ENCODE measurements at places on chromosomes 2 and 18. TPM values are rescaled to one million over a fixed set of nuclear protein-coding genes. Genes with fewer than 3 reads are reported as not detected.

TSPYL6 gene
- total RNA-seq = 0.04 TPM

C1GALT1C1L gene
- 2.2 TPM for total RNA-seq

GAREM1 gene
- total RNA-seq = 7.4 TPM

SLC9A4 gene
- 0.04 TPM for total RNA-seq

PAX8 gene
- total RNA-seq = 0.44 TPM

- DNase-seq = peak; percentile 51
Observed at GRCh38 chr18:51867767-51868166, 472.2 kb upstream of the DCC start.

DNA sequence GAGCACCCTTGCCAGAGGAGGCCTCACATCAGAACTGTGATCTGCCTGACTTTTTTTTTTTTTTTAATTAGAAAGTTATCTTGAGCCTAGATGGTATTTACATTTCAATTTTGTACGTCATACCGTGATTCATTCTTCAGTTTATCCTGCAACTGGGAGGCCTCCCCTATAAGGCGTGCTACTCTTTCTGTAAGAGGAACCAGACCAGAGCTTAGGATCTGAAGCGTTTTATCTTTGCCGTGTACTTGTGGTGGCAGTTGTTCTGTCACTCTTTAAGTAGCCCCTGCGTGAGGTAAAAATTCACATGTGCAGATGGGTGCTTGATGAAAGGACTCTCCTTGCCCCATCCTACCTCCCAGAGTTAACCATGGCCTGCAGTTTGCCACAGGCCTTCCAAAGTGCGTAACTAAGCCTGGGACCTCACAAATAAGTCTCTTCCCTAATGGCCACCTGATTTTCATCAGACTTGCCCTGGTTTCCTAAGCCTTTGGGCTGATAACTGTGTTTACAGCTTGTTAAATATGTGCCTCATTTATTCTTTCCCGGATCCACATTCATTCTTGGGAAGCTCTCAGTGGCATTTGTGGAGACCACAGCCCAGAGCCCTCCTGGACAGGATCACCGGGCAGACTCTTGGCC is 96.0 kb downstream of the MTCL1 start:
- DNase-seq = peak; percentile 31

DNA sequence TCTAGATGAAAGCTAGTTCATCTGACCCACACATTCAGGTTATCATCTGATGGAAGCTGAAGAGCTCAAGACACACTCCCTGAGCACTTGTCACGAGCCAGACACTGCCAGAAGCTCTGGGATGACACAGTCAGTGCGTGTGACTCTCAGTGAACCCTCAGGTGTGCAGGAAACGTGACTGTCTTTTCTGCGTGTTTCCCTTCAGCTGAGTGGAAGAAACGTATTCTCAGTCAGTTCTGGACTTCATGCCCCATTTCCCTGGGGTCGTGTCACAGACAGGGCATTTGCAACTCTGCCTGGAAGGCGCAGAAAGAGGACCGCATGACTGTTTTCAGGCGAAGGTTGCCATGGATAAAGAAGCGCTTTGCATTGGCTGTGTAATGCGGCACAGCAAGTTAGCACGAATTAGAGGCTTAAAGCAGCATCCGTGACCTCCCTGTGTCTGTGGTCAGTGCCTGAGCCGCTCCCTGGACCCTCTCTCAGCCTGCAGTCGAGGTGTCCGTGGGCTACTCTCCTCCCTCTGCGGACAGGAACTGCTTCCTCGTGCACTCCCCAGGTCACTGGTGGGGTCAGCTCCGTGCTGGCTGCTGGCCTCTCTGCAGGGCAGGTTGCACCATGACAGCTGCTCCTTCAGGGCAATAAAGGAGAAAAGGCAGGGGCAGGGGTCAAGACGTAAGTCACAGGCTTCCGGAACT is 3.3 kb upstream of the ALLC start:
- peak; percentile 31 for DNase-seq

- DNase-seq = peak; percentile 64
Observed at GRCh38 chr2:85179541-85179940, 46.3 kb downstream of the TCF7L1 start.

GRCh38 chr2:182019731-182020130 is 34.1 kb downstream of the PPP1R1C start:
- DNase-seq = no peak

DNA sequence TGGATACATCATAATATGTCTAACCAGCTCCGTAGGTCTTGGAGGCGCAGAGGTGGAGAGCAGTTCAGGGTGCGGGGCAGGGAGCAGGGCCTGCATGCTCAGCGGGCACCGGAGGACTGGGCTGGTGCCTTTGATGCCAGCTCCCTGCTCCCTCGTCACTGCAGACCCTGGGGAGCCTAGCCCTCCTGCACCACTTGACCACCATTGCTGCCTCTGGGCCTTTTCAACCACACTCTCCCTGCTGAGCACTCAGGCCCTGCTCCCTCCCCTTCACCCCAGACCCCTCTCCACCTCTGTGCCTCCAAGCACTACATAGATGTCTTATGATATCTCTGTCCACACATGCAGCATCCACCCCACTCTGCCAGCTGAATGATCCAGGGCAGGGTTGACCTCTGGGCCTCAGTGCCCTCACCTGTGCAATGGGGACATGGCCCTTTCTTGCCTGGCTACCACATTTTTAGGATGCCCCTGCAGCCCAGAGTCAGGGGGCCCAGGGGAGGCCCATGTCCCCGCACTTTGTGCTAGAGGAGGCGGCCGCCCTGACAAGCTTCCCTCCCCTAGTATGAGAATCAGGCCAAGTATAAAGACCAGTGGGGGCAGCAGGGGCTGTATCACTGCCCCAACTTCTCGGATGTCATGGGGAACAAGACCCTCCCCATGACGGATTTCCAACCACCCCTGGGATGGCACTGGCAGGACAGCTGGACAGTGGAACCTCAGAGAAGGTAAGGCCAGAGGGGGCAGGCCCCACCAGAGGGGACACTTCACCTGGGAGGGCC is 46.3 kb downstream of the FER1L5 start:
- DNase-seq = no peak

DNA sequence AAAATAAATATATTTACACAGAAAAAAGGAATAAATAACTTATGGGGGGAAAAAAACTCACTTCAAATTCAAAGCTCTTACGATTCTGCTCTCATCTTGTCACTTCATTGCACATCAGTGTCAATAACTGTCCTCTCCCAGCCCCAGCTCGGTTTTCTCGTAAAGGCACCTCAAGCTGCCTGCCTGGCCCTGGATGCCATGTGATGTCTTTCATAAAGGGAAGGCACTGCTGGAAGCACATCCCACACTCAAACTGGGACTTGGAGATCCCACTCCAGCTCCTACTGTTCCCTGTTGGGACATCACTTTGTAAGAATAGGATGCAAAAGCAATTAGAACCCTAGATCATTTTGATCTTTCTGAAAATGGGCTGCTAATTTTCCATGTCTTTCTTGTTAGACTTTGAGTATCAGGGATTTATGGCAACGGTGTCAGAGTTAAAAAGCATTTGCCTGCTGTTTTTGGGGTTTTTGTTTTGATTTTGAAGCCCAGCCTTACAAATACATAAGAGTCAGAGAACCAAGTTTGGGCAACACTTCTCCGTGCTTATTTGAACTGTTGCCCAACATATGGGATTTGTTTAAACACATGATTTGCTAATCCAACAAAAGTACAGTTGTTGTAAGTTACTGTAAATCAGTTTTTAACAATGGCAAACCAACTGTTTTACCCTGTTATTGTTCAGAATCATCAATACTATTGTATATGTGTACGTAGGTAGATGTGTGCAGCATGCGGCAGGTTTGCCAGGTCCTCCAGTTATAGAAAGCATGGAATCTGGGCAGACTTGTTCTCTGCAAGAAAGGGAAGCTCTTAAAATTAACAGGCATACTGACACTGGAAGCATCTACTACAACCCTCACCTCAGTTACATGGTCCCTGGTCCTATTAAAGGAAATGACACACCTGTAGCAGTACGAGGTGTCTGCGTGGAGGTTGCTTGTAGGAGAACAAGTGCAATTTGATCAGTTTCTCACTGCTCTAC is 20.6 kb downstream of the SERTAD2 start:
- DNase-seq = peak; percentile 78

DNA sequence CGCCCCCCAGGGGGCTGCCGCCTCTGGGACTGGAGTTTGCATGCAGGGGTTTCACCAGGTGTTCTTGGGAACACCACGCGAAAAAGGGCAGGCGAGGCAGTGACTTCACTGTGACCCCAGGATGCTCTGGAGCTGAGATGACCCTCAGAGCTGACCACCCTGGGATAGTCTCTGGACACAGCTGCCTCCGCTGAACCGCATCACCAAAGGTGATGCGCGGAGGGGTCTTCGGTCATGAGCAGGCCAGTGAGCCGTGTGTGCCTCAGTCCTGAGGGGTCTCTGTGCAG is 17.5 kb downstream of the GPR35 start:
- DNase-seq = no peak

- peak; percentile 64 for DNase-seq
Observed at GRCh38 chr2:75787532-75788132, 76.9 kb upstream of the GCFC2 start.

DNA sequence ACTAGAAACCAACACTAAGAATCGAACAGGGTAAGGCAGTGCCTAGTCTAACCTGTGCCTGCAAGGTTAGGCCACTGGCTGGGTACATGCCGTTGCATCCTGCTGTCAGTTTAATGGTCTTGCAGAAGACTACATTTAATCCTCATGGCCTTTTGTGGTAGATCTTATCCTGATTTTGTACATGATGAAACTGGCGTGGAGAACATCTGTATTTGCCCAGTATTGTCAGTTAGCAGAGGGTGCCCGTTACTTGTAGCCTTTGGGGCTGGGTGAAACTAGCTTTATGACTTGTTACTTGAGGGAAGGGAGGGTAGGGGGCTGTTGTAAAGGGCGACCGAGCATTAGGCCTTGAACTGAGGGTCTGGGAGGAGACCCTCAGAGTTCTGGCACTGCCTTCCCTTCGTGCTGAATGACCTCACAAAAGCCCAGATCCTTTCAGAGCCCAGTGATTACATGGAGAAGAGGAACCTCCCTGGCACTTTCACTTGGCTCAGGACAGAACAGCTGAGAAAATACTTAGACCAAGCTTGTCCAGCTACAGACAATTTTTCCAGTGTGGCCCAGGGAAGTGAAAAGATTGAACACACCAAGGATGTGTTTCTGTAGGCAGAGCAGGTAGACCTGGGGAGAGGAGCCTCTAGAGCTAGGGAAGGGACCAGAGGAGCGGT is 19.5 kb downstream of the SLC20A1 start:
- no peak for DNase-seq

DNA sequence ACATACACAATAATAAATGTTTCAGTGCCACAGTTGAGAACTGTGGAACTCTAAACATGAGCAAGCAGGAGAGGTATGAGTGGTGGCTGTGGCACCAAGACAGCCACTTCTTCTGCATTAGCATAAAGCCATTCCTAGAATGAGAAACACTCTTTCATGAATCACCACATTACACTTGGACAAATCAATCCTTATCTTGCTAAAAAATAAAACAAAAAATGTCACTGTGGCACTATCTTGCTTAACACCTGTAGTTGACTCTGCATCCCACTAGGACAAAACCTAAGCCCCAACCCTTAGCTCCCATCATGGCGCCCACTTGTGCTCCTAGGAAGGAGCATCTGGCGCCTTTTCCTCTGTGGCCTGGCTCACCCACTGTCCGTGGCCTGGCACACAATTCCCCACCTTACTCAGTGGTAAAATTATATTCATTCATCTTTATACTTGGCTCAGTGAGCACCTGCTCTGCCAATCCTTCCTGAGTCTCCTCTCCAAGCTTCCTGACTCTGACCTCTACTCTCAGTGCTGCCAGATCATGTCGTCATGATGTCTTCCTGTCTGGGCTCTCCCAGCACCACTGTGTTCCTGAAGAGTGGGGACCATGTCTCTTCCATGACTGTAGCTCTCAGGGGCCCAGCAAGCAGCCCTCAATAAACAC is 272.9 kb downstream of the LNPK start:
- no peak for DNase-seq

DNA sequence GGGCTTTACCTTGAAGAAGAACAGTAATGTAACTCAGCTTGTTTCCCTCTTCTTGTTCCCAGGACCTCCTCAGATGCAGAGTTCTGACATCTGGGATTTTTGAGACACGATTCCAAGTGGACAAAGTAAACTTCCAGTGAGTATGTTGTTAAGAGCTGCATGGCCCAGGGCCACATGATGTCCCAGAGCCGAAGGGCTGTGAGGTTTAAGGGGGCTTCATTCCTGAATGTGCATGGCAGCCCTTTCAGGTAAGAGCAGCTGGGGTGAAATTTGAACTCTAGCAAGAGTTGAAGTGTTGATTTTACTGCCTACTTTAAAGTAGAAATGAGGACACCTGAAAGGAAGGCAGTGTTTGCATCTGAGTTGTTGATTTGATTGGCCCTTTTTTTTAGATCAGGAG is 13.3 kb downstream of the CHMP1B start:
- DNase-seq = no peak

DNA sequence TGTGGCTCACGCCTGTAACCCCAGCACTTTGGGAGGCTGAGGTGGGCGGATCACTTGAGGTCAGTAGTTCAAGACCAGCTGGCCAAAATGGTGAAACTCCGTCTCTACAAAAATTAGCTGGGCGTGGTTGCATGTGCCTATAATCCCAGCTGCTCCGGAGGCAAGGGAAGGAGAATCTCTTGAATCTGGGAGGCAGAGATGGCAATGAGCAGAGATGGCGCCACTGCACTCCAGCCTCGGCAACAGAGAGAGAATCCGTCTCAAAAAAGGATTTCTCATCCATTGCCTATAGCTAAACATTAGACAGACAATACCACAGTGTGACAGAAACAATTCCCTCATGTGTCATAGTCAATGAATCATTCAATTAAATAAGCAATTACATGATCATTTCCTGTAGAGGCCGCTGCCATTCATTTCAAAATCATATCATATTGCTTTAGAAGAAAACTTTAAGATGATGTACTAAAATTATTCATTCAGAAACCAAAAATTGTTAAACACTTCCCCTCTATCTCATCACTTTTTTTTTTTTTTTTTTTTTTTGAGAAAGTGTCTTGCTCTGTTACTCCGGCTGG is 69.5 kb upstream of the TGIF1 start:
- peak; percentile 69 for DNase-seq

DNA sequence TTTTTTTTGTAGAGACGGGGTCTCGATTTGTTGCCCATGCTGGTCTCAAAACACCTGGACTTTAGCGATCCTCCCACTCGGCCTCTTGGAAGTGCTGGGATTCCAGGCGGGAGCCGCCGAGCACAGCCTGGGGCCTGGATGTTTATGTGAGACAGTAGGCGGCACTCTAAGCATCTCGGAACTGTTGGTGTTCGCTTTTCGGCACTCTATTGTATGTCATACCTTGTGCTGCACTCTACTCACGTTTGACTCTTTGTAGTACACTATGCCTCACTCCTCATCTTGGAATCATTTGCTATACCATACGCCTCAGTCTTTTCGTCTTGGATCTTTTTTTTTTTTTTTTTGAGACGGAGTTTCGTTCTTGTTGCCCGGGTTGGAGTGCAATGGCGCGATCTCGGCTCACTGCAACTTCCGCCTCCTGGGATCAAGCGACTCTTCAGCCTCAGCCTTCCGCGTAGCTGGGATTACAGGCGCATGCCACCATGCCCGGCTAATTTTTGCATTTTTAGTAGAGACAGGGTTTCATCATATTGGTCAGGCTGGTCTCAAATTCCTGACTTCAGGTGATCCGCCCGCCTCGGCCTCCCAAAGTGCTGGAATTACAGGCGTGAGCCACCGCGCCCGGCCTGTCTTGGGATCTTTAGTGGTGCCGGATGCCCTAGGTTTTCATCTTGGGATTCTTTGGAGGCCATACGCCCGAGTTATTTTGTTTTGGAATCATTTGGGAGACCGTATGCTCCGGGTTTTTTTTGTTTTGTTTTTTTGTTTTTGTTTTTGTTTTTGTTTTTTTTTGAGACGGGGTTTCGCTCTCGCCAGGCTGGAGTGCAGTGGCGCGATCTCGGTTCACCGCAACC is 24.2 kb upstream of the ZDBF2 start:
- DNase-seq = peak; percentile 24
